Right atrium auricular region (tissue), 2 donors: ENCODE measurements at places on chromosomes 4 and X. TPM values are rescaled to one million over a fixed set of nuclear protein-coding genes. Genes with fewer than 3 reads are reported as not detected.

ASB9 gene
- total RNA-seq = 1.8 TPM

SLC6A14 gene
- total RNA-seq = not detected

C1GALT1C1 gene
- 31.4 TPM for total RNA-seq

TLR3 gene
- 3.0 TPM for total RNA-seq

HDX gene
- 3.0 TPM for total RNA-seq

GRIA2 gene
- not detected for total RNA-seq

- DNase-seq = no peak
Measured at GRCh38 chr4:184292877-184293276, 75.2 kb upstream of the ENPP6 start.

GRCh38 chr4:152169683-152170082 lies 366.2 kb downstream of the FBXW7 start:
- no peak for DNase-seq

- DNase-seq = no peak
Measured at GRCh38 chrX:139025816-139026215, 314.3 kb upstream of the FGF13 start.

GRCh38 chrX:44451056-44451455 lies 91.6 kb downstream of the FUNDC1 start:
- no peak for DNase-seq

GRCh38 chrX:17654116-17654515 lies 83.2 kb upstream of the SCML1 start:
- no peak for DNase-seq
